ENCODE measurements at places on chromosomes 13 and 19.

DNA sequence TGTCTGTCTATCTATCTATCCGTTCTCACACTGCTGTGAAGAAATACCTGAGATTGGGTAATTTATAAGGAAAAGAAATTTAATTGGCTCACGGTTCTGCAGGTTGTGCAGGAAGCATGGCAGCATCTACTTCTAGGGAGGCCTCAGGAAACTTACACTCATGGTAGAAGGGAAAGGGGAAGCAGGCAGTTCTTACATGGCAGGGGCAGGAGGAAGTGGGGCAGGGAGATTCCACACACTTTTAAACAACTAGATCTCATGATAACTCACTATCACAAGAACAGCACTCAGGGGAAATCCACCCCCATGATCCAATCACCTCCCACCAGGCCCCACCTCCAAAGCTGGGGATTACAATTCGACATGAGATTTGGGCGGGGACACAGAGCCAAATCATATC is 105.3 kb downstream of the SLC10A2 start:
- DNase-seq, result no peak

DNA sequence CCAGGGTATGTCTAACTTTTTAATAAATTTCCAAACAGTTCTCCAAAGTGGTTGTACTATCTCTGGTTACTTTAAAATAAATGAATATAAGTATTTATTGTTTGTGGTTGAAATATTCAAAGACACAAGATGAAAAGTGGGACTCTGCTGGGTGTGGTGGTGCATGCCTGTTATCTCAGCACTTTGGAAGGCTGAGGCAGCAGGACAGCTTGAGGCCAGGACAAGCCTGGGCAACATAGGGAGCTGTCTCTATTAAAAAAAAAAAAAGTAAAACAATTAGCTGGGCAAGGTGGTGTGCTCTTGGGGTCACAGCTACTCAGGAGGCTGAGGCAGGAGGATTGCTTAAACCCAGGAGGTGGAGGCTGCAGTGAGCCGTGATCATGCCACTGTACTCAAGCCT is 10.4 kb downstream of the PNMA8A start:
- DNase-seq, result no peak

- DNase-seq, result no peak
Observed at GRCh38 chr19:19537075-19538048, 703 bp upstream of the CILP2 start.

DNA sequence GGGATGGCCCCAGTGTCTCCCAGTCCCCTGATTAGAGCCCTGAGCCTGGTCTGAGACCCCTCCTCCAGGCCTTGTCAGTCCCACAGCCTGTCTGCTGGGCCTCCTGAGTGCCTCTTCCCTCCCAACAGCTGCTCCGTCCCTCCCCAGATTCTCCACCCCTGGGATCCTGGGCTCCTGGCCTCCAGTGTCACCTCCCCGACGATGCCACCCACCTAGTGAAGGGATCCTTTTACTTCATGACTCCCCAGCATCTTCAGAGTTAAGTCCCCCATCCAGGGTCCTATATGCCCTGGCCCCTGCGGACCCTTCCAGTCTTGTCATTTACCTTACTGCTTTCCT is 4.4 kb upstream of the PRX start:
- DNase-seq, result no peak

- no peak for DNase-seq
Observed at GRCh38 chr13:23357349-23357748, 76.2 kb downstream of the SACS start.

GRCh38 chr19:12778017-12778904 is 2.9 kb upstream of the HOOK2 start:
- peak; percentile 63 for DNase-seq

DNA sequence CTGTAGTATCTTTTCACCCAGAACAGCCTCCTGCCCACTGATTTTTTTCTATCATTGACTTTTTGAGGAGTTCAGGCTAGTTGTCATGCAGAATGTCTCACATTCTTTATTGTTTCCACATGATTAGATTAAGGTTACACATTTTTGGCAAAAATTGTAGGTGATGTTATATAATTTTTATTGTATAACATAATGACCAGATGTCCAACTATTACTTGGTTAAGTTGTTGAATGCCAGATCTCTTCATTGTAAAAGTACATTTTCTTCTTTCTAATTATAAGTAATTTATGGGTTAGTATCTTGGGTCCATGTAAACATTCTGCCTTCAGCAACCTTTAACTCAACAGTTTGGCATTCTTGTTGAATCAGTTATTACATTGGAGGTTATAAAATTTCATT is 138.4 kb downstream of the POSTN start:
- no peak for DNase-seq

- no peak for DNase-seq
Observed at GRCh38 chr13:80604098-80604497, 263.2 kb upstream of the SPRY2 start.

- no peak for DNase-seq
Observed at GRCh38 chr13:86090181-86090580, 291.0 kb upstream of the SLITRK6 start.

DNA sequence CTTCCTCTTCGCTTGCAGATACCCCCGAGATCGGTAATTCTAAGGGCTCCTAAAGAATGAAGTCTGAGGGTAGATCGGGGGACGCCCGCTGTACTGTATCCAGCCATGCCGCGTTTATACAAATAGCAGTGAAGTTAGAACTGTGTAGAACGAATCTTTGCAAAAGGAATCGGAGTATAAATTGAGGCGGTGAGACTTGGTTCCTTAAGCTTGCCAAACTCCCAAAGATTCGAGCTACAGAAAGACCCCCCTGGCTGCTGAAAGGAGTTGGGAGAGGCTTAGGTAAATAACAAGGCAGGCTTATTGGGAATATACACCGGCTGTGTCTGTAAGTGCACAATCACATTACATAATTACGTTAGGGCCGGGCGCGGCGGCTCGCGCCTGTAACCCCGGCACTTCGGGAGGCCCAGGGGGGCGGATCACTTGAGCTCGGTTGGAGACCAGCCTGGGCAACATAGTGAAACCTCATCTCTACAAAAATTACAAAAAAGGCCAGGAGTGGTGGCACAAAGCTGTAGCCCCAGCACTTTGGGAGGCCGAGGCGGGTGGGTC is 12.2 kb downstream of the TMEM160 start:
- no peak for DNase-seq

DNA sequence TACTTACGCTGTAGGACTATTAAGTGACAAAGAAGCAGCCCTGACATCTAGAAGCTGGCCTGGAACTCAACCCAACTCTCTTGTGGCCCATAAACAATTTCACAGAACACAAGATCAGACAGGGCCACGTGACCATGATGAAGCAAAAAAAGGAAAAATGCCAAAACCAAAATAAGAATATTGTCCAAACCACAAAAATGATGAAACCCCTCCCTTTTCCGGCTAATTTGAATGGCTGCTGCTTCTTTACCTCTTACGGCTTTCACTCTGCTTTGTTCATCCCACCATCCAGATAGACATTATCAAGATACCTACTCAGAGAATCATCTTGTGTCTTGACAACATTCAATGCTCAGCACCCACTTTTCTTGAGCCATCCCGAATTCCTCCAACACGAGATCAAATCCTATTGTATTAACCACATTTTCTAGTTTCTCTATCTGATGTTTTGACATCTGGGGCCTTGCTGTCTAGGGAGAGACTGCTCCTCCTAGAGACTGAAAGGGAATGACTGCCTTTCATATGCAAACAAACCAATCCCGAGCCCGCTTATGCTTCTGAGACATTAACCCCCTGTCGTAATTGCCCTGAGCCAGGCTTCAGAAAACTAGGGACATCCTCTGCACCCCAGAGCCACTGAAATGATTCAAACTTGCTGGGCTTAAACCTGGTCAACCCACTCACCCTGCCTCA is 186.3 kb downstream of the TDRD3 start:
- DNase-seq, result no peak

DNA sequence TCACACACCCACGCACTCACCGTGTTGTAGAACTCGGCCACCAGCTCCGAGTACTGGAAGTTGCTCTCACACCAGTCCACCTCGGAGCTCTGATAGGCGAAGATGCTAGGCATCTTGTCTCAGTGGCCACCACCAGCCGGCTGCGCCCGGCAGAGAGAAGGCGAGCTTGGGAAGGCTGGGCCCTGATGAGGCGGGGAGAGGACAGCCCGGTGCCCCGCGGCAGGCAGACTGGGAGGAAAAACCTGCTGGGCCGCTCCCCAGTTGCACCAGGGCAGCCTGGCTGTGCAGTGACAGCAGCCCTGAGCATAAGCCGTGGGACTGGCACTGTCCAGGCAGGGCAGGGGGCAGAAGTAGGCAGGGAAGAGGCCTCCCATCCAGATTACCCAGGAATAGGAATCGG is at the start of gene ACER1:
ACER1 (minus strand) TSS at position 174 of the 400 bp plus-strand sequence; CDS start at position 113, 61 bp downstream.
- DNase-seq, result no peak

- DNase-seq, result no peak
Observed at GRCh38 chr19:41871573-41872383, 5.3 kb upstream of the CD79A start.

- DNase-seq, result no peak
Observed at GRCh38 chr19:19485998-19486290, 29.4 kb downstream of the TSSK6 start.

- no peak for DNase-seq
Observed at GRCh38 chr13:72970301-72970880, 88.4 kb upstream of the KLF5 start.

Measured in caudate nucleus (tissue), 63 donors.